ENCODE measurements at places on chromosomes 7 and 10.

DNA sequence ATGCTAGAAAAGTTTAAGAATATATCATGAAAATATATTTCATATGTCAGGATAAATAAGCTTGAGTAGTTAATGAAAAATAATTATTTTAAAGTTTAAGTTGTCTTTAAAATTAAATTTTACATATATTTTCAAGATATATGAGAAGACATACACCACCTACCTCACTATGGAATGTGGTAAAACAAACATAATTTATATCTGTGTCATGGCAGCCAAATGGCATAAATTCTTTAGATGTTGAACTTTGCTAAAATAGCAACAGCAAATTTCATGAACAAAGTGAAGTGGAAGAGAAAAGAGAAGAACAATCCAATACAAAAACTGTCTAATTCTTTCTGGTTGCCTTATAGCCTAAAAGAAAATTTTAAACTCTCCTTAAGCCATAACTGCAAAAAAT, 39.6 kb upstream of the SLC16A12 start:
- DNase-seq: no peak

DNA sequence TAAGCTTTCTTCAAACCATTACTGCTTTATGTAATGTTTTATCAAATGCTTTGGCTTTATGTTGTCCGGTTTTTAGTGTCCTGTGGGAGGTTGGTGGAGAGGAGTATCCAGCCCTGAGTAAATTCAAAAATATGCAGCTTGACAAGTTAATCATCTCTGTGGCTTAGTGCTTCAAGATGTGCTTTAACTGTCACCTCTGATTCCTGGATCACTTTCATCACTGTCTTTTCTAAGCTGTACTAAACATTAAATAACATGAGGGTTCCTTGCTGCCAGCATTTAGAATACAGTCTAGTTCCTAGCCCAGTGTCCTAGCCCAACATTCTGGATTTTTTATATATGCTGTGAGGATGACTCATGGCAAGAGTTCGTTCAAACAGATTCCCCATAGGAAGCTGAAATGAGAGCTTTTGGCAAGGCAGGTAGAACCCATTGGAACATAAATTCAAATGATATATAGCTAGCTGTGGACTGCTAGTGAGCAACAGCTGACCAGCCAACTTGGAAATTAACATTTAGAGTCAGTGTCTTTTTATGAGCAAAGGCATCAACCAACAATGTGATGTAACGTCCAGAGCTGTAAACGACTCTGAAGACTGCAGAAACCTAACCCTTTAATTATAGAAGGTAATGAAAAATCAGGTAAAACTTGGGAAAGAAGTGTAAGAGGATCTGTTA, 80.6 kb upstream of the OIT3 start:
- DNase-seq: no peak

GRCh38 chr7:144513334-144513733, 109.8 kb upstream of the NOBOX start:
- no peak for DNase-seq

- DNase-seq: no peak
Observed at GRCh38 chr10:117920956-117921355, 125.8 kb downstream of the RAB11FIP2 start.

- no peak for DNase-seq
Observed at GRCh38 chr7:138697535-138698182, 3.5 kb downstream of the SVOPL start.
